Stomach (tissue), 19 donors: ENCODE measurements at places on chromosomes 4 and X. TPM values are rescaled to one million over a fixed set of nuclear protein-coding genes. Genes with fewer than 3 reads are reported as not detected.

DNA sequence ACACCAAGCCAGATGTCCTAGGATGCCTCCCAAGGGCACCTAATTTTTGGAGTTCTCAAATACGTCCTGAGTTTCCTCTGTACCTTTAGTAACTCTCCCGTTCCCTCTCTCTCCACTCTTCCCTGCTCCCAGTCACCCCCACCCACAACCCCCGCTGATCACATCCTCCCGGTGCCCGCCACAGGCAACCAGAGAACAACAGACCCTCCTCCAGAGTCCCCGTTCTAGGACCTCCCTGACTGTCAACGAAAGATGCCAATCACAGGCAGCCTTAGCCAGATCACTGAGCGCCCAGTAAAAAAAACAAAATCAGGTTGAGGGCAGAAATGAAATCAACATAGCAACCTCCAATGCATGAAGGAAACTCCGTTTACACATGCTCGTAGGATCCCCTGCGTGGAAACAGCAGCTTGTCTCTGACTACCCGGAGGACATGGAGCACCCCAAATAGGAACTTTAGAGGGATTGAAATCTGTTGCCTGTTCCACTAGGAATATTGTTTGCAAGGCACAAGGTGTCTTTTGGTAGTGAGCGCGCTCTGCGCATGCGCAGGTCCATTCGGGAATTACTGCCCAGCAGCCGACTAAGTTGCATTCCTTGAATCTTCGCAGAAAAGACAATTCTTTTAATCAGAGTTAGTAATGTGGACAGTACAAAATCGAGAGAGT is at the start of gene GABRB1:
Gene GABRB1 (plus strand): TSS at position 557 of the 668 bp plus-strand sequence.
- no peaks in the 10 kb centered on the region for H3K36me3 ChIP-seq
- H3K4me1 ChIP-seq = peaks cover 17% of the 10 kb centered on the region
- H3K27me3 ChIP-seq = peaks cover 30% of the 10 kb centered on the region

GRCh38 chrX:51024106-51024696 is 113.7 kb downstream of the BMP15 start:
- no peaks in the 10 kb centered on the region for H3K36me3 ChIP-seq
- no peak overlapping the region for H3K4me3 ChIP-seq
- no peaks in the 10 kb centered on the region for H3K4me1 ChIP-seq
- DNase-seq = no peak
- no peak overlapping the region for H3K27ac ChIP-seq
- no peaks in the 10 kb centered on the region for H3K27me3 ChIP-seq

GRCh38 chr4:11223311-11223710 is 205.4 kb downstream of the HS3ST1 start:
- no peak for DNase-seq
- H3K4me3 ChIP-seq = no peak overlapping the region
- no peak overlapping the region for H3K27ac ChIP-seq
- H3K36me3 ChIP-seq = no peaks in the 10 kb centered on the region

DNA sequence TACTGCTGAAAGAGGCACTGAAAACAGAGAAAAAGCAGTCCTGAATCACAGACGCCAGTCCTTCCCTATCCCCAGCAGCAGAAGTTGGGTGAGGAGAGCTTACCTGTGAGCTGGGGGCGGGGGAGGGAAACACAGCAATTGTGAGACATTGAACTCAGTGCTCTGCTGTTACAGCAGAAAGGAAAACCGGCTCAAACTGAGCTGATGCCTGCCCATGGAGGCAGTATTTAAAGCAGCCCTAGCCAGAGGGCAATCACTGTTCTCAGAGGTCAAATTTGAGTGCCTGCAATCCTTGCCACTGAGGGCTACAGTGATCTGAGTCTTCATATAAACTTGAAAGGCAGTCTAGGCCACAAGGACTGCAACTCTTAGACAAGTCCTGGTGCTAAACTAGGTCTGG is 220.7 kb downstream of the GRXCR1 start:
- DNase-seq = peak; percentile 3
- H3K27me3 ChIP-seq = no peaks in the 10 kb centered on the region
- H3K36me3 ChIP-seq = no peaks in the 10 kb centered on the region
- H3K4me1 ChIP-seq = no peaks in the 10 kb centered on the region

DNA sequence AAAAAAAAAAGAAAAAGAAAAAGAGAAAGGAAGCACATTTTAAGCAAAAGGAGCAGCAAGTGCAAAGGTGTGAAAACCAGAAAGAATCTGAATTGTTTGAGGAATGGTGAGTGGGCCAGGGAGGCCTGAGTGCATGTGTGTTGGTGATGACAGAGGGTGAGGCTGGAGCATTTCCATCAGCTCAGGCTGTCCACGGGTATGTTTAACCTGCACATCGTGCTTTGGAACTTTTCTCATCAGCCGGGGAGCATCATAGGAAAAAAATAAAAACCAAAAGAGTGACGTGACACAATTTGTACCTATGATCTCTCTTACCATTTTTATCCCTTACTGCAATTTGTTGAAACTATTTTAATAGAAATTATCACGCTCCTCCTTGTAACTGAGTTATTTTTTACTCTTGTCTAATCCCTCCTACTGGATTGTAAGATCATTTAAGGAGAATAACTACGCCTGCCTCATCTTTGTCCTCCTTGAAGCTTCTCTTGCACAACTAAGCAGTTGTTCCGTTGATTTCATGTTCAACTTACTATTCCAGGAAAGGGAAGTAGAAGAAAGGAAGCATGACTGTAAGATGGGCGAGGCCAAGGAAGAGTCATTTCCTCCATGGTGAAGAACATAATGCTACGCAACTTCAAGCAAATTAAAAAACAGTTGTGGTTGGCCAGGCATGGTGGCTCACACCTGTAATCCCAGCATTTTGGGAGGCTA is 7.0 kb downstream of the PALLD start:
- peaks cover 10% of the 10 kb centered on the region for H3K4me1 ChIP-seq
- no peak overlapping the region for H3K4me3 ChIP-seq
- H3K27me3 ChIP-seq = no peaks in the 10 kb centered on the region
- H3K27ac ChIP-seq = peak overlapping the region; percentile 59

- DNase-seq = no peak
- no peaks in the 10 kb centered on the region for H3K27me3 ChIP-seq
- no peaks in the 10 kb centered on the region for H3K36me3 ChIP-seq
- H3K4me3 ChIP-seq = no peak overlapping the region
- H3K4me1 ChIP-seq = no peaks in the 10 kb centered on the region
These were observed 1249.4 kb upstream of the IGFBP7 start for GRCh38 chr4:58359590-58359989.

DNA sequence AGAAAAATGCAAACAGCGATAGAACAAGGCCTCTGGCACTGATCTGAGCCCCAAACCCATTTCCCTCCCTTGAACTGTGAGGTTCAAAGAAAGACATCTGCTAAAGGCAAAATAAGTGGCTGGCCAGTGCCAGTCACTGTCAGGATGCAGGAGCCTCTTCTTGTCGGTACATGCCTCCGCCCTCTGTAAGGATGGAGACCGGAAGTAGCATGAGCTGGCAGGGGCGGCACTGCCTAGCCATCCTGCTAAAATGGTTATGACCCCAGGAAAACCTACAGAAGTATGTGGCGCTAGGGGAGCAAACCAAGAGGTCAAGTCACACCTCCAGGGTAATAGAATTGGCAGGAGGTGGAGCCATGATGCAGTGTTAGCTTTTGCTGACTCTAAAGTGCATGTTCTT is 180.3 kb downstream of the DCLK2 start:
- peaks cover 29% of the 10 kb centered on the region for H3K36me3 ChIP-seq
- H3K4me1 ChIP-seq = no peaks in the 10 kb centered on the region
- no peaks in the 10 kb centered on the region for H3K27me3 ChIP-seq
- no peak for DNase-seq

GRCh38 chr4:174540175-174540574 is 17.9 kb upstream of the HPGD start:
- no peak overlapping the region for H3K27ac ChIP-seq
- no peak overlapping the region for H3K4me3 ChIP-seq
- DNase-seq = no peak
- H3K4me1 ChIP-seq = no peaks in the 10 kb centered on the region

DNA sequence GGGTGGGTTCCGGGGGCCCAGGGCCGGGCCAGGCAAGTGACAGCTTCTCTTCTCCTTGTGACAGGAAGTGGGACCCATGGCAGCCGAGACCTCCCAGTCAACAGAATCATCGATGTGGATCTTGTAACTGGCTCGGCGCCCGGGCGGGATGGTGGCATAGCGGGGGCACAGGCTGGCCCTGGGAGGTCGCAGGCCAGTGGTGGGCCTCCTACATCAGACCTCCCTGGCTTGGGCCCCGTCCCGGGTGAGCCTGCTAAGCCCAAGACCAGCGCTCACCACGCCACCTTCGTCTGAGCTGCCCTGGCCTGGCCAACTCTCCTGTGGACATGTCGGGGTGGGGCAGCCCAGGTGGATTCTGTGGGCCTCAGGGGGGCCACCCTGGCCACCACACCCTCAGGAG is 2.4 kb upstream of the HGFAC start:
- H3K4me3 ChIP-seq = no peak overlapping the region
- no peaks in the 10 kb centered on the region for H3K36me3 ChIP-seq

GRCh38 chr4:185969657-185970056 is 99.3 kb upstream of the TLR3 start:
- H3K36me3 ChIP-seq = no peaks in the 10 kb centered on the region
- H3K27ac ChIP-seq = no peak overlapping the region
- no peak overlapping the region for H3K4me3 ChIP-seq
- no peaks in the 10 kb centered on the region for H3K27me3 ChIP-seq

DNA sequence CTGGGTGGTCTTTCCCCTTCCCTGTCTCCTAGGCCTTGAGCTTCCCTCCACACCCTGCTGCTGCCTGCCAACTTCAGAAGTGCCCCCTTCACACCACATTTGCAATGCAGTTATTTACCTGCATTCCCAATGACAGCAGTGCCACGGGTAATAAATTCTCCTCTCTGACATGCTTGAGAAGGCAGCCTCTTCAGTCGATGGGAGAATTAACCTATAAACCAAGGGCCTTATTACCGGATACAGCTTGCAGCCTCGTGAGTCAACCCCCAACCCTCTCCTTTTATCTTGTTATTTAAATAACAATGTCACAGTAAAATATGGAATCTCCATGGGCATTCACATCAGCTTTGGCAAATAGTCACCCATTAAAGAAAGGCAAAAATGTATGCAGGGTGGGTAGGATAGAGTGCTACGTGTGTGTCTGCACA is 34.7 kb upstream of the LGI2 start:
- DNase-seq = no peak
- no peaks in the 10 kb centered on the region for H3K36me3 ChIP-seq
- no peaks in the 10 kb centered on the region for H3K27me3 ChIP-seq
- no peak overlapping the region for H3K27ac ChIP-seq

GRCh38 chrX:114976292-114976691 is 41.1 kb downstream of the IL13RA2 start:
- H3K27me3 ChIP-seq = no peaks in the 10 kb centered on the region
- no peak overlapping the region for H3K4me3 ChIP-seq
- DNase-seq = no peak
- H3K36me3 ChIP-seq = no peaks in the 10 kb centered on the region

DNA sequence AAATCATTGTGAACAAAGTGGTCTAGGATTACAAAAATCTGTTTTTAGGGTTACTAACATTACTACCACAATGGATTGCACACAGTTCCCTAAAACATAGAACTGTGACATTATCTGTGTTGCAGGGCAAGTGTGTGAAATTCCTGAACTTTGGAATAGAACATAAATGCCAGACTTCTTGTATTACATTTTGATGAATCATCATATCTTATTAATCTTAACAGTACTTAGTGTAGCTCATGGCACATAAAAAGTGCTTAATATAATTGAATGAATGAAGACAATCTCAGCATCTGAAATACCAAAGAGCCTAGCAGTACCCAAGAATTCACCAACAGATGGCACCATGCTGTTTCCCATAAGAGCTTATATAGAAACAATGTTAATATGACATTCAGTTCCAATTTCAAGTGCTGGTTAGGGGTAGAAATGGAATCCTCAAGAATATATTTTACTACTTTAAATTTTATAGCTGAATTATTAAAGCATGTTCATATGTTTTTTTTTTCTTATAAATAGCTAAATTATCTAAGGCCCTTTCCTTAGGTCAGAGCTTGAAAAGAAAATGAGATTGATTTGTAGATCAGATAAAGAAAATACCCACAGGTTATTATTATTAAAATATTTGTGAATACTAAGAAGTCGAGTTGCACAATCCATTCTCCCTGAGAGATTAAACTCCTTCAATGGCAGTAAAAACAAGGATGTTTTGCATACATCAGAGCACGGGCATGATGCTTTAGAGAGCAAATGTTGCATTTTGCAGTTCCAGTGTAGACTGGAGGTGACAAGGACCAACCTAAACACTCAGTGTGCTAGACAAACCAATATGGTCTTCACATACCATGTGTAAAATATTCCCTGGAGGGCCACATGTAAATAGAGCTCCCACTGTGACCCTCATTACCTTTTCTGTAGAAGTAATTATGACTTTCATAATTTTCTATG is 25.7 kb upstream of the SHISA3 start:
- no peaks in the 10 kb centered on the region for H3K4me1 ChIP-seq
- peaks cover 7% of the 10 kb centered on the region for H3K27me3 ChIP-seq
- H3K36me3 ChIP-seq = no peaks in the 10 kb centered on the region
- no peak overlapping the region for H3K27ac ChIP-seq

DNA sequence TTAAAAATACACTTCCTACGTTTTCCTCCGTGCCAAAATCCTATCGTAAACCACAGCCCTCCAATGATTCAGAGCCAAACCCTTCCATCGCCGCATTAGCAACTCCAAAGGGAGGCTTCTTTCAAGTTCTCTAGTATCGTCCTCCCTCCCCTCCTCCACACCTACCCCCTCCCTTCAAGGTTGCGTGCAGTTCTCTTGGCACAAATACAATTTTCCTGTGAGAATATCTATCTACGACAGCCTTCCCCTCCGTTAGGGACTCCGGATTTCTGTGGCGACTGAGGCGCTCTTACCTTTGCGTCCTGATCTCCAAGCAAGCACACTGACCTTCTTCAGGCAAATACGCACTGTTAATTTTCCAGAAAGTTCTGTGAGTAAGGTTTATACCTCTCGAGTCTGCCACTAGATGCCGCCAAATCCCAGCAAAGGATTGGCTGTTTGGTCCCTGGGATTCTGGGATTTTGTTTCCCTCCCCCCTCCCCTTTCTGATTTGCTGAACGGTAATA is 1.2 kb upstream of the MORF4L2 start:
- H3K27me3 ChIP-seq = no peaks in the 10 kb centered on the region
- H3K27ac ChIP-seq = peak overlapping the region; percentile 92

GRCh38 chr4:76597423-76597979 is 162.5 kb downstream of the SHROOM3 start:
- DNase-seq = no peak
- peaks cover 15% of the 10 kb centered on the region for H3K4me1 ChIP-seq
- H3K36me3 ChIP-seq = no peaks in the 10 kb centered on the region
- no peak overlapping the region for H3K4me3 ChIP-seq
- H3K27ac ChIP-seq = peak overlapping the region; percentile 70

GRCh38 chrX:10656214-10656613 is 35.8 kb upstream of the MID1 start:
- no peaks in the 10 kb centered on the region for H3K36me3 ChIP-seq
- DNase-seq = no peak
- H3K27ac ChIP-seq = no peak overlapping the region
- no peak overlapping the region for H3K4me3 ChIP-seq

- H3K36me3 ChIP-seq = no peaks in the 10 kb centered on the region
- H3K4me3 ChIP-seq = no peak overlapping the region
- H3K4me1 ChIP-seq = peaks cover 81% of the 10 kb centered on the region
These were observed 22.8 kb downstream of the USP9X start for GRCh38 chrX:41108007-41108406.

SLC6A14 gene
- 4.0 TPM for total RNA-seq

CCSER1 gene
- 84.3 TPM for total RNA-seq

SSX2B gene
- not detected for total RNA-seq

CSAG1 gene
- total RNA-seq = not detected

FAM47B gene
- total RNA-seq = not detected

CCDC120 gene
- 25.4 TPM for total RNA-seq

ARL9 gene
- total RNA-seq = not detected

HNRNPH2 gene
- total RNA-seq = 15.2 TPM
